ENCODE measurements at places on chromosomes 7 and 10.

DNA sequence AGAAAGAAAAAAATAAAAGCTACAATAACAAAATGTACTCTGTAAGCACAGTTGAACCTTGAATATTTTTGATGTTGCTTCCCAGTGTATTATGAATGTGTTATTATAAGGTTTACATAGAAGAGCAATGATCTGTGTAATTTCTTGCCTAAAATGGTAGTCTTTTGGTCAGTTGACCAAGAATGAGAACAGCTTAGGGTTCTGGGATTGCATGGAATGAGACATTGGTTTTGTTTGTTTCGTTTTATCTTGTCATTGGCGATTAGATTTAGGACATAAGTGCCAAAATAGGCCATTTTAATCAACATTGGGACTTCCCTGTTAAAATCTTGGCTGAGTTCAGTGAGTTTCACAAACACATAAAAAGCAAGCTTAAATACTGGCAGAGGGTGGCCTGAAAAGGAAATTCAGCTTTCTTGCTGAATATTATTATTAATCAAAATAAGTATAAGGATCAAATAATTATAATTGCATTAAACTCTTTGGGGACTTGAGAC, 49.1 kb upstream of the GLCCI1 start:
- no peak for DNase-seq

GRCh38 chr7:108291791-108292440, 161.8 kb upstream of the LAMB4 start:
- DNase-seq, result no peak

GRCh38 chr10:132322586-132323048, 9.4 kb upstream of the LRRC27 start:
- DNase-seq, result no peak

- DNase-seq, result no peak
Measured at GRCh38 chr10:67666416-67667034, 29.5 kb downstream of the CTNNA3 start.

GRCh38 chr7:121138262-121138933, 149.9 kb downstream of the CPED1 start:
- DNase-seq, result no peak
